ENCODE measurements at places on chromosomes 1 and 21.

GRCh38 chr1:53091841-53092645 is 30.0 kb downstream of the PODN start:
- DNase-seq, result no peak

- DNase-seq, result no peak
Observed at GRCh38 chr1:67372898-67373297, 57.3 kb downstream of the SERBP1 start.

GRCh38 chr1:60394436-60394835 is 320.9 kb upstream of the C1orf87 start:
- no peak for DNase-seq

DNA sequence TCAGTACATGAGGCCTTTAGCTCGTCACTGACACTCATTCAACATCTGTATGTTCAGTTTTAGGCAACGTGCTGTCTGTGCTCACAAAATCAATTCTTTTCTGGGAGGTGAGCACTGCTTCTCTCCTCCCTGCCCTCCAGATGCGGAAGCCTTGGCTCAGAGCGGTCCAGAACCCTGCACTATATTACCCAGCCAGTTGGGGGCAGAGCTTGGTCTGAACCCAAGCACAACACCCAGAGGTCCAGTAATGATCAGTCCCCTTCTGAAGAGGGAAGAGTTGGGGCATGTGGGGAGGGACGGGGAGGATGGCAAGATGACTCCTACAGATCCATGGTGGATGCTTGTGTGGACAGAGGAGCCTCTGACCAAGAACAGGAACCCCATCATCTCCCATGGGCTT is 5.6 kb upstream of the DSCAM start:
- DNase-seq, result no peak

DNA sequence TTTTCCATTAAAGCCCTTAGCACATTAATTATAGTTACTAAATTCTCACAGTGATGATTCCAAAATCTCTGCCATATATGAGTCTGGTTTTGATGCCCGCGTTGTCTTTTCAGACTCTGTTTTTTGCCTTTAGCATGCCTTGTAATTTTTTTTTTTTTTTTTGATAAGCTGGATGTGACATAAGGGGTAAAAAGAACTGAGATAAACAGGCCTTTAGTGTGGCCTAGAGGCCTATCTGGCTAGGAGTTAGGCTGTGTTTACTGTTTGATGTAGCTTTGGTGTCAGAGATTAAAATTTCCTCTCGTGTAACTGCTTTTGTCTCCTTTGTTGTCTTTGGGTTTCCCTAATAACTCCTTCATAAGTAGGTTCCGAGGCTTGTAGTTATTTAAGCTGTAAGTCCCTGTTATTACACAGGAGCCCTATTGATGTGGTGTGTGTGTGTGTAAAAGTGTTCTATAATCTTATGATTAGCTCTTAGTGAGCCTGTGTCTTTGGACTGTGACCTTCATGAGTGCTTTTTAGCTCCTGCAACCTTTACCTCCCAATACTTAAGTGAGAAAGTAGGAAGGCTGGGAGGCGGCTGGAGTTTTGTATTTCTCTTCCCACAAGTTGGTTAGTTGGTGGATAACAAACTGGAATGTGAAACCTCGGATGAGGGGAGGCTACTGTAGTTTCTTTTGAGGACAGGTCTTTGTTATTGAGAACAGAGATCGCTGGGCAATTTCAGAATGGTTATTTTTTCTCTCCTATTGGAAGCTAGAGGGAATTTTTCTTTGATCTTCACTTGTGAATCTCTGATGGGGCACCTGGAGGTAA is 19.3 kb downstream of the HS2ST1 start:
- no peak for DNase-seq
